Activated CD4-positive, alpha-beta T cell treated with anti-CD3 and anti-CD28 coated beads for 4 hours (primary cell): ENCODE measurements at places on chromosomes 4 and X.
A peak's percentile ranks its signal among the peaks of the same experiment; 100 is the strongest.

DNA sequence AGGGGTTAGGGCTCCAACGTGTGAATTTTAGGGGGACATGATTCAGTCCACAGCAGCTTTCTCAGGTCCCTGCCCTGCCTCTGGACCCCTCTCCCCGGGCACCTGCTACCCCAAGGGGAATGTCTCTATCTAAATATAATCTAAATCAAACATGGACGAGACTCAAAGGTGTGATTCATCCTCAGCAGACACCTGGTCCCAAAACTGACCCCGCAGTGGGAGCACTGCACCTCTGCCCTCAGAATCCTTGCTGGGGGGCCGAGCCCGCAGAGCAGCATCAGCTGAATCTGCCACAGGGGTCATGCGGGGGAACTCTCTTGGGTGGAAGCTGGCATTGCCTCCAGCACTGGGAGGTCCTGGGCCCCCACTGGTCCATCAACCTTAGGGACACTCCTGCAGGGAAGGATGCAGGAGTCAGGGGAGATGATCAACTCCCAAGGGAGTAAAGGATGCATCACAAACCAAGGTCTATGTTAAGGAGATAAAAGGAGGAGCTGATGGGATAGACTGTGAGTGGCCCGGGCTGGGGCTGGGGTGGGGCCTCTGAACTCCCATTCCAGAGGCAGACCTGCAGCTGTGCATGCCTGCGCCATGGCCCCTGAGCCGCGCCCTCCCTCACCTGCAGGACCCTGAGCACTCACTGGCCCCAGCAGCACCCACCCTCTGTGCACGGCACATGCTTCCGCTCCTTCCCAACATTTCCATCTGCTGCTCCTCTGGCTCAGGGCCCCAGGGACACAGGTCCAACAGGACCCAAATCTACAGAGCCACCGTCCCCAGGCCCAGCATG, 54.0 kb downstream of the ADRA2C start:
- no peak for DNase-seq

- DNase-seq, result no peak
These were observed 221.6 kb downstream of the DCLK2 start for GRCh38 chr4:150299816-150300215.

DNA sequence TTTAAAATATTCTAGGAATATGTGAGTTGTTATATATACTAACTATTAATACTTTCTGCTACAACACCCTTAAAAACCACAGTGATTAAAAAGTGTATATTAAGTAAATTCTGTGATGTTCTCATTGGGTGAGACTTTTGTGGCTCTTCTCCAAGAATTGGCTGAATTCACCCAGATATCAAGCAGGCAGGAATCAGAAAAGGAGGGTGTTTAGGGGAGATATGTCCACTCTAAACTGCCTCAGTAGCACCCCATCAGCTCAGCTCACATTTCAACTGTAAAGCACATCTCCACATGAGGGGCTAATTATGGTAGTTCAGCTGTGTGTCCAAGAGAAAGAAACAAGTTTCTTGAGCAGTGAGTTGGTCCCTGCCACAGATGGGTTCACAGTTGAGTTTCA, 165.0 kb downstream of the GALNTL6 start:
- DNase-seq, result no peak

GRCh38 chr4:25068386-25068785, 37.6 kb upstream of the LGI2 start:
- no peak for DNase-seq

- peak; percentile 12 for DNase-seq
These were observed 8.7 kb upstream of the SLC25A4 start for GRCh38 chr4:185134307-185134869.

GRCh38 chr4:2256156-2256731, 5.7 kb downstream of the MXD4 start:
- peak; percentile 1 for DNase-seq

- DNase-seq, result no peak
These were observed 7.4 kb upstream of the TBC1D25 start for GRCh38 chrX:48532161-48532560.

- DNase-seq, result peak; percentile 62
These were observed at the start of gene NDUFC1 for GRCh38 chr4:139301821-139302611. Gene NDUFC1 (minus strand): TSS chr4:139302477. CDS start chr4:139295798, 6,679 bp downstream.

DNA sequence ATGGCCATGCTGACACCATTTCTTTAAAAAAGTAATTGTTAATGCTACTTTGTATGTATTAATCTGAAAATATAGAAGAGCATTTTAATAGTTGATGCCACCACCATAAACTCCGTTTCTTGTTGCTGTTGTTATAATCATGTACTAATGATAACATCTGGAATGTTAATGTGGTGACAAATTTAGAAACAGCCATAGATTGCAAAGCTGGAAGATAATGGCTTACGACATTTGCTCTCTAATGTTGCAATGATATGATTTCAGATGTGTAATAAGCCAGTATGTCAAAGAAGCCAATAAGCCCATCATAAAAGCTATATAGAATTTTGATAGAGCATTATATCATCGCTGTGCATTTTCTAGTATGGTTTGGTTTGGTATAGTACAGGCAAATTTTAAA, 579.4 kb upstream of the ZFP42 start:
- no peak for DNase-seq

DNA sequence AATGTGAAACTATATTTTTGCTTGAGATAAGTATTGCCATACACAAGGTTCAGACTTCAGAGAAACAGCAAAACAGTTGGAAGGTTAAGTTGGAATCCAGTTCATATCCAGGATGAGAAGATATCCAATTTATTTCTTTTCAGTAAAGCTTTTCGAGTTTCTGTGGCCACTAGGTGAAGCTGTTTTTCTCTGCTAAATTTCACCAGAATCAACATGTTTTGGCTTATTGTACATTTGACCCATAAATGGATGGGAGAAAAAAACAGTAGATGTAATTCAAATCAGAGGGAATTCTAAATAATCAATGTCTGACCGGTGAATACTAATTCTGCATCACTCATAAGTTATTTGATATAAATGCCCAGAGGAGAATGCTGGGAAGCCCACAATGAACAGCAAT, 9.1 kb upstream of the METTL14 start:
- no peak for DNase-seq

DNA sequence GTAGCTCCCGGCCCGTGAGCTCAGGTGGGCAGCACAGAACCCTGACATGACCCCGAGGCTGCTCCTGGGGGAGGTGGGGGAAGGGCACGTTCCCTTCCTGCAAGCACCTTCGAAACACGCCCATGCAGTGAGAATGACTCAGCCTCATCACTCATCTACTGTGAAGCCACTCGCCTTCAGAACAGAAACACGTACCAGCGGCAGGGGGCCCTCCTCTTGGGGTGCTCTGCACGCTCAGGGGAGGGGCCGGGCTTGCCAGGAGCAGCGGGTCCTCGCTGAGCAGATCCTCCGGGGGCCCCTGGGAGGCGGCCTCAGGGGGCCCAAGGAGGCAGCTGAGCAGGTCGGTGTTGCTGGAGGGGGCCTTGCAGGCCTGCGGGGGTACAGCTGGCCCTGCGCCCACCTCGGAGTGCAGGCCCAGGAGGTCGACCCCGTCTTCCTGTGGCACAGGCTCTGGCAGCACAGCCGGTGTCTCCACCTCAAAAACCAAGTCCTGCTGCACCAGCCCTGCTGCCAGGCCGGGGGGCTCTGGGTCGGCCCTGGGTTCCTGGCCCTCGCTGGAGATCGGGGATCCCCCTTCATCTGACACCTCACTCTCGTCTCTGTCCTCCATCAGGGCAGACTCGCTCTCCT, 40.9 kb upstream of the CPLX1 start:
- no peak for DNase-seq

- DNase-seq, result peak; percentile 17
These were observed 21.7 kb upstream of the MTM1 start for GRCh38 chrX:150546711-150547153.

DNA sequence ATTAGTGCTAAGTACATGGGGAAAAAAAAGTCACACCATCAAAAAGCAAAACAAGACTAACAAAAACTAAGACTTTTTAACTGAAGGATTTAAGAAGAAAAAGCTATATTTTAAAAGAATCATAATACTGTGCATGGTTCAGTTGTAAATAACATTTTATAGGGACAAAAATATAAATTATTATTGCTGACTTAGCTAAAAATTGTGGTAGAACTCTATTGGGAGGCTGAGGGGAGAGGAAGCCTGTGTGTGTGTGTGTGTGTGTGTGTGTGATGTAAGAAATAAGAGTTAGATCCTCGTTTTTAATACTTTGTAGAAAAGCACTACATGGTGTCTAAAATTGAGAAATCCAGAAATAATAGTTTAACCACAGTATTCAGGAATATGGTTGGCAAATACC, 1950.9 kb upstream of the TENM3 start:
- DNase-seq, result no peak

GRCh38 chrX:114075073-114075673, 508.7 kb upstream of the HTR2C start:
- no peak for DNase-seq

DNA sequence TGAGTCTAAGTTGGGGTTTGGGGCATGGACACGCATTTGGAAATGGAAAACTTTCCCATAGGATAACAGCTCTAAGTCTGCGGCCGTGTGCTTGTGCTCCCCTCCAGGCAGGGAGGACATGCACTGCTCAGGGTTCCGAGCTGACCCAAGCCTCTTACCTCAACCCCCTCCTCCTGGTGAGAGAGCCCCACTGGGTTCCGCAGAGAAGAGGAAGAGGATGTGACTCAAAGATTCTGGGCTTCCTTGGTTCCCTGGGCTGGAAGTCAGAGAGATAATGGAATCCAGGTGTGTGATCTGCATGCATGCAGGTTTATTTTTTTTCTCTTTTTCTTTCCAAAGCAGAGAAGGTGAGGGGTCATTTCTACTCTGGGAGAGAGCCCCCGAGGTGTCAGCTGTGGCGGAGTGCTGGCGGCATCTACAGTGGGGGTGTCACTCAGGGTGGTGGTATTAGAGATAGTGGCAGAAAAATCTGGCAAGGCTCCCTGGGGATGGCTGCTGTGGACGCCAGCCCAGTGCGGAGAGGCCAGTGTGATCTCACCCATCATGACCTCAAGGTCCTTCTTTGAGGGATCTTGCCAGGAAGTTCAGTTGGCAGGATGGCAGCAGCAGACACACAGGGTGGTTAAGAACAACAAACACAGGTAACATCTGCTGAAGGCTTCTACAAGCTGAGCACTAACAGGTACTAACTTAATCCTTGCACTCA, 168.7 kb upstream of the HAND2 start:
- DNase-seq, result no peak

DNA sequence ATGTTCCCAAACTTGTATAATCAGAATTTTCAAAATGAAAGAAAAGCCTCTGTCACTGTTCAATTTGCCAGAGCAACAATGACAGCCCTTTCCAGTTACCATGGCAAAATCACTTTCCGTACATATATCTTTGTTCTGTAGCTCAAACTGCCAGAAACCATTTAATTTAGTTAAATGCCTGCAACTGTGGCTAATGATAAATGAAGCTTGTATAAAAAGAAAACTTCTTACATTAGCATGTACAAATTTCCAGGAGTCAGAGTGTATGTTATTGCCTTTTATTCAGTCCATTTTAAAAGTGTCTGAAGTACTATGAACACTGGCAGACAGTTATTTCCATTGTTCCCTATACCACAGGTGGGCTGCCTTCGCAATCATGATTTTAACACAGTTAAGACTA, 30.3 kb downstream of the ARAP2 start:
- no peak for DNase-seq

DNA sequence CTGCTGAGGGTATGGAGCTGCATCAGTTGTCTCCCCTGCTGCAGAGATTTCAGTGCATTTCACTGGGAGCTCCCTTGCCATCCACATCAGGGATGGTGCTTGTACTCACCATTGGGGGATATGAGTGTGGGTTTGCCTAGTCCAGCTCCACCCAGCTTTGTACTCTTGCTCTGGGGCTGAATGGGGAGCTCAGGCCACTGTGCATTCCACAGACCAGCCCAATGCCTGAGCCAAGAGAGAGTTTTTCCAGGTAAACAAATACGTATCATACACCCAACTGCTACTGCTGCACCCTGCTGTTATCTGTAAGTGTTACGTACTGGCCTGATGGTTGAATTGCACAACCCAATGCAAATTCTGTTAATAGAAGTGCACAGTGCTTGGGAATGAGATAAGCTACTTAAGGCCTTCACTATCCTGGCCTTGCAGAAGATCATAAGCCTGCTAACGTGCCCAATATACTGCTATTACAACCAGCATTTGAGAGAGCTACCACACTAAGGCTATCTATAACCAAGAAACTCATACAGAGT, 205.0 kb upstream of the DMD start:
- DNase-seq, result no peak

GRCh38 chr4:133148690-133149363, at the start of gene PCDH10:
Gene PCDH10 (plus strand): TSS chr4:133149294. CDS start chr4:133150141, 847 bp downstream.
- DNase-seq, result no peak

DNA sequence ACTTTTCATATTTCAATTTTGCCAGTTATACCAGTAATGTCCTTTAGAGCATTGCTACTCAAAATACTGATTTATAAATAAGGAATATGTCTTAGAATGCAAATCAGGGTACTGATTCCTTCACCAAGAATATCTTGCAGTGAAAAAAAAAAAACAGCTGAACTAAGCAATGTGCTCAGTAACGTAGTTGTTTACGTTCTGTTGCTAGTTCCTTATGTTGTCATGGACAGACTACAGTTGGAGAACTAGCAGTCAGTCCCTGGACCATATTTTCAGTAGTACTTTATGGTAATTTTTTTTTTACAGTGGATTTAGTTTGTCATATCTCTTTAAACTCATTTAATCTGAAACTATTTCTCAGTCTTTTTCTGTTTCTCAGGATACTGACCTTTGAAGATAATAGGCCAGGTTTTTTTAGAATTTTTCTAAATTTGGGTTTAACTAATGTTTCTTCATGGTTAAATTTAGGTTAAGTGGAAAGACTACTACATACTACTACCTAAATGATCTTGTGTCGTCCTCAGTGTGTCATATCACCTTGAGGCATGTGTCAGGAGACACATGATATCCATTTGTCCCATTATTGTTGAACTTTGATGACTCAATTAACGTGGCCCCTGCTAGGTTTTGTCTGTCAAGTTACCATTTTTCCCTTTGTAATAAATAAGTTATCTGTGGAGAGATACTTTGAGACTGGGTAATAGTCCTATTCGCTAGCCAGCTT, 21.0 kb downstream of the SMARCAD1 start:
- DNase-seq, result no peak

- DNase-seq, result no peak
These were observed 149.5 kb downstream of the PJA1 start for GRCh38 chrX:69015564-69016292.

DNA sequence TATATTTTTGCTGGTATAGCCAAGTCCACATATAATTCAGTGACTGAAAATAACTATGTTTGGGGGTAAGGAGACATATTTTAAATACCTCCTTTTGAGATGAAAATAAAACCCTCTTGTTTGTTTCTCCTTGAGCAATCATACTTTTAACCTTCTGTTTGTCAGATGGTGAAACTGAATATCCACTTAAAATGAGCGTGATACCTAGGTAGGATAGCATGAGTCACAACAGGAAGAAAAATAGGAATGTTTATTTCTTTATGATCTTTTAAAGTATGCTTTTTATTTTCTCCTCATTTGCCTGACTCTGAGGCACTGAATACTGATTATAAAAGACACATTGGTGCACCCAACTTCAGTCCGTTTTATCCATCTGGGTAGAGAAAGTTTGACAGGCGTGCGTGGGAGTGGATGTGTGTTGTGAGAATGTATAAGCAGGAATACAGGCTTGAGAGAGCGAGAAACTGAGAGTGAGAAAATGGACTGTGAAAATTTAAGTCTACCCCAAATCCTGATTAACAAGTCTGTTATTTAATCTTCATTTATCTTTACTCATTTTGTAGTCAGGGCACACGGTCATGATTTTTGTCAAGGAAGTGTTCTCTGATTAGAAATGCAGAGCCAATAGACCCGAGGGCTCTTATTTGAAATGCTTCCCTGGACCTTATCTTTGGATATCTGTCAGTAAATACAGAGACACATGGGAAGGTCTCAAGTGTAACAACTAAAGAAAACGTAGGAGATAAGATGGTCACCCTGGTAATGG, 62.1 kb upstream of the ANTXR2 start:
- no peak for DNase-seq
